ENCODE measurements at places on chromosomes 5 and 9. TPM values are rescaled to one million over a fixed set of nuclear protein-coding genes. Genes with fewer than 3 reads are reported as not detected.

- DNase-seq, result peak; percentile 80
These were observed 17.6 kb upstream of the LCP2 start for GRCh38 chr5:170315154-170315553.

DNA sequence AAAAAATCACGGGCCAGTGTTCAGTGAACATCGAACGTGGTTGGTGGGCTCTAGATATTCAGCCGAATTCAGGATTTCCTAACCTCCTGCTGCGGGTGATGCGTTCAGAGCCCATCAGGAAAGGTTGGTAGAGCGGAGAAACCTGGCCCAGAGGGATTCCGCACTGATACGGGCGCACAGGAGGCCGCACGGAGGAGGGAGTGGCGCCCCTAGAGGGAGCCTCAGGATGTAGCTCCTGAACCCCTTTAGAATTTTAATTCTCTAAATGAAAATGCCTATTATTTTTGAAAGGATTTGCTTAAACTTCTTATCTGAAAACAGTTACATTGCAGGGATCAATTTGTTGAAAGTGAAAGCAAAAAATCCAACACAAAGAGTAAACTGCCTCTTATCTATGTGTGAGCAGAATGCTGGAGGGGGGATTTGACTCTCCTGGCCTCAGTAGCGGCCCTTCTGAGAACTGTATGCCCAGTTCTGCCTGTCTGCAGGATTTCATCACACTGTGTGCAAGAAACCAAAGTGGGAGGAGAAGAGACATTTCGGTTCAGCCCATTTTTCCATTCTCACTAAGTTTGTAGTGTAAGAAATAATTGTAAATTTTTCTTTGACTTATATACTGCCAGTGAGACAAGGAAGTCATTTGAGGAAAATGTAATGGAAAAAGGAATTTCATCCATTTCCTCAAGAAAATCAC is 75.9 kb downstream of the TENT4A start:
- DNase-seq, result no peak

DNA sequence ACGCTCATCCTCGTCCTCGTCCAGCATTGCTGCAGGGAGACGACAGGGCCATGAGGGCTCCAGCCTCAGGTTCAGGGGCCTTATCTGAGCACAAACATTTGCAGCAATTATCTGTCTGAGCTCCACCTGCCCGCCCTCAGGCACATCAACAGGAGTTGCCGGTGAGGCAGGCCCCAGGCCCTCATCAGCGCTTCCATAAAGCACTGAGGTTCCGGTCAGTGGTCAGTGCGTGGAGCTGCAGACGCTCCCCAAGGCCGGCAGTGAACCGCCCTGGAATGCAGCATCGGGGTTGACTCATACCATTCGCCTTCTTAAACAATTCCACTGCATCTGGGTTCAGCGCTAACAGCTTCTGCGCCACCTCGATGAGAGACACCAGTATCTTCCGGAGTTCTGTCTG is 15.2 kb downstream of the UBAC1 start:
- DNase-seq, result no peak

DNA sequence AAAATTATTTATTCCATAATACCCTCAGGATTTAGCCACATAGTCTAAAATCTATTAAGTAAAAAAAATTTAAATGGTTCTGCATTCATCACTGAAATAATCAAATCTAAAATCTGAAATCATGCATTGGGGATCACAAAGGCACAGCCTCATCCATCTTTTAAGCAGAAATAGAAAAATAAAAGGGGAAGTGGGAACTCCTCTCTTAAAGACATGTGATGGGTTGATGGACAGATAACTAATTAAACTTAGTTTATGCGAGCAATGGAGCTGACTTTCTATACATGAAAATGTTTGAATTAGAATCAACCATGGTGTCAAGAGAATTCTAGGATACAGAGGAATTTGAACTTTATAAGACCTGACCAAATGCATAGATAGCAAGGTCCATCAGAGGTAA is 170.5 kb downstream of the GABRB2 start:
- DNase-seq, result no peak

- DNase-seq, result no peak
These were observed 104.8 kb upstream of the RAD23B start for GRCh38 chr9:107178293-107178692.

ZNF300 gene
- total RNA-seq, result 1.1 TPM

DNA sequence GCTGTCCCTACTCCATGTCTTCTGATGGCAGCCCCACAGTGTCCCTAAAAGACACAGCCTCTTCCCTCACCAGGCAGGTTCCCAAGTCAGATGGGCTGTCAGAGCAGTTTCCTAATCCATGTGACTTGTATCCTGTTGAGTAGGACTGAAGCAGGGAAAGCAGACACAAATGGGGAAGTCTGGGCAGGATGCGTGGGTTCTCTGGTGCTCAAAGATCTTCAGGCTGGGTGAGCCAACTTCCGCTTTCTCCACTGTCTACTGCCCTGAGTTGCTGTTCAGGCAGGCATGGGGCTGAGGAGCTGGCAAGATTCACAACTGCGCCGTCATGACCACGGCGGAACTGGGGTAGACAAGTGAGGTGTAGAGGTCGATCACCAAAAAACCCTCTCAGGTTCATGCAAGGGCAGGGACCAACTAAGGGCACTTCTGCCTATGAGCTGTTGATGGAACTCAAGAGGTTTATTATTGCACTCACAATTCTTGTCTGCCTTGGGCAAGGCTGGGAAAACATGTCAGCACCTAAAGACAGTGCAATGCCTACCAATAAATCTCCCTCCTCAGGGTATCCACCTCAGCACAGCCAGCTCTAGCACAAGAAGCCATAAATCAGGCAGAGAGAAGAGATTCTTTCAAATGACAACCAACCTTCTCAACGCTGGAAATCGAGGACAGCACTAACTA is 83.4 kb downstream of the RAPGEF1 start:
- DNase-seq, result peak; percentile 67

GRCh38 chr5:115586525-115587146 is 15.6 kb downstream of the TICAM2 start:
- DNase-seq, result no peak

CTSV gene
- total RNA-seq, result 0.14 TPM

DNA sequence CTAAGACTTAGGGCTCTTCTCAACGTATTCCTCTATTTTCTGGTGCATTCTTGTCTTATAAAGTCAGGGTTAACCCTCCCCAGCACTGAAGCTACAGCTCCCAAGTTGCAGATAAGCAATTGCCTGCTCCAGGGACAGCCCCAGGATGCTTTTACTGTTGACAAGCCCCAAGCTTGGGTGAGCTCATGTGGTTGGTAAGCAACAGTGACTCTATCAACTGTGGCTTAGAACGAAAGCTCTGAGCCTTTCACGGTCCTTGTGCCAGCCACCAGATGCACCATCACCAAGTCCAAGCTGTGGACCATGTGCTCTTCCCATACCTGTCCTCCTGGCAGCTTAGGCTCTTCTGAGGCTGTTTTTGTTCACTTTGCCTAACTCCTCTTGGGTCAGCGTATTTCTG is 13.5 kb downstream of the ADRB2 start:
- DNase-seq, result no peak
